Activated CD4-positive, alpha-beta T cell treated with anti-CD3 and anti-CD28 coated beads for 36 hours (primary cell): ENCODE measurements at places on chromosomes 2 and 18. TPM values are rescaled to one million over a fixed set of nuclear protein-coding genes. Genes with fewer than 3 reads are reported as not detected.

DNA sequence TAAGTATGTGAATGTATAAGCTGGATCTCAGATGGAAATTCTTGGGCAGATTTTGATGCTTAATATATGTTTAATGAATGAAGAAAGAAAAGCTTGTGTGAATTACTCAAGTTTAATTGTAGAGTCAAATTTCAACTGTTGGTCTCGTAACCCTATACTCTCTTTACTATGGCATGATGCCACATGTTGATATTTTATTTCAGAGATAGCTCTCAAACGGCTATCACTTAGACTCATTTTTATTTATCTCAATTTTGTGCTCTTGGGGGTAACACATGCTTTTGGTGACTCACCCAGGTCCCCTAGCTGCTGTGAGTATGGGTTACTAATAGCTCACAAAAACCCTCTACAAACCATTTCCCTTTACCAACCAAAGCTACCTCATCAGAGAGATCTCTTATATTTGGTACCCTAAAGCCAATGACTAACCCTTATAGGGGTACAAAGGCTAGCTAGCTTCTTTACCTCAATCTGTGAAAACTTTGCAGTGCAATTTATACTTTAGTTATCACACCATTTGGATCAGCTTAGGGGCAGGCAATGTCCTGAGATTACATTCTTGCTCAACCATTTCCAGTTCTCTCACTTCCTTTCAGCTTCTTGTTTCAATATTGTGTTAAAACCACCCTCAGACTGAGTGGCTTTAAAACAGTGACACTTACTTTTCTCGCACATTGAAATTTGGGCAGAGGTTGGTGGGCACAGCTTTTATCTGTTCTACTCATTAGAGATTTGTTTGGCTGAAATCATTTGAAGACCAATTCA lies 240.3 kb downstream of the CDH7 start:
- no peaks in the 10 kb centered on the region for H3K36me3 ChIP-seq
- no peaks in the 10 kb centered on the region for H3K27me3 ChIP-seq
- no peaks in the 10 kb centered on the region for H3K4me1 ChIP-seq
- H3K4me3 ChIP-seq, result no peak overlapping the region
- no peak for DNase-seq

The SERPINB3 gene
- not detected for total RNA-seq

DNA sequence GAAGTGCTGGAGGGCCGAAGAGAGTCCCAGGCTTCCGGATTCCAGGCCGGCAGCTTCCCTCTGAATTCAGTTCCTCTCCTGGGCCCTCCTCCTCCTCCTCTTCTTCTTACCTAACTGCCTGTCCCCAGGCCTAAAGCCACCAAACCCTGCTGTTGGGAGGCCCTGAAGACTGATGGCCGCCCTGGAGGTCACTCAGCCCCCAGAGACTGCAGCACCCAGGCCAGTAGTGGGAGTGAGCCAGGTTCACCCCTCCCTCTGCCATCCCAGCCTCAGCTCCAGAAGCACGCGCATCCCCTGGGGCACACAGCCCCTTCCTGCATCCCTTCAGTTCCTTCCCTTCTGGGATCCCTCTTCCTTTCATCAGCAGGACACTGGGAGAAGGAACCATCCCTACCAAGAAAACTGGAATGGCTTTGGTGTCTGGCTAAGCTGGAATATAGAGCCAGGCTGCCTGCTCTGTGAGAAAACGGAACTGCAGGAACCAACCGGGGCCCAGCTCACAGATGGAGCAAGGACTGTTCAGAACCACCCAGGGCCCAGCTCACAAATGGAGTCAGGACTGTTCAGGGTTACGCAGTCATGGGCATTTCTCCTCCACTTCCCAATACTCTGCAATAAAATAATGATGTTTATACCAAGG lies 127.4 kb downstream of the NDUFA10 start:
- no peaks in the 10 kb centered on the region for H3K4me1 ChIP-seq
- no peak overlapping the region for H3K4me3 ChIP-seq
- DNase-seq, result no peak
- peaks cover 9% of the 10 kb centered on the region for H3K27me3 ChIP-seq

The CPO gene
- total RNA-seq, result not detected

The SLC5A7 gene
- total RNA-seq, result not detected

GRCh38 chr2:86358957-86359356 lies 21.5 kb upstream of the REEP1 start:
- H3K36me3 ChIP-seq, result no peaks in the 10 kb centered on the region
- no peaks in the 10 kb centered on the region for H3K4me1 ChIP-seq
- DNase-seq, result no peak
- H3K4me3 ChIP-seq, result no peak overlapping the region

The TPO gene
- not detected for total RNA-seq

DNA sequence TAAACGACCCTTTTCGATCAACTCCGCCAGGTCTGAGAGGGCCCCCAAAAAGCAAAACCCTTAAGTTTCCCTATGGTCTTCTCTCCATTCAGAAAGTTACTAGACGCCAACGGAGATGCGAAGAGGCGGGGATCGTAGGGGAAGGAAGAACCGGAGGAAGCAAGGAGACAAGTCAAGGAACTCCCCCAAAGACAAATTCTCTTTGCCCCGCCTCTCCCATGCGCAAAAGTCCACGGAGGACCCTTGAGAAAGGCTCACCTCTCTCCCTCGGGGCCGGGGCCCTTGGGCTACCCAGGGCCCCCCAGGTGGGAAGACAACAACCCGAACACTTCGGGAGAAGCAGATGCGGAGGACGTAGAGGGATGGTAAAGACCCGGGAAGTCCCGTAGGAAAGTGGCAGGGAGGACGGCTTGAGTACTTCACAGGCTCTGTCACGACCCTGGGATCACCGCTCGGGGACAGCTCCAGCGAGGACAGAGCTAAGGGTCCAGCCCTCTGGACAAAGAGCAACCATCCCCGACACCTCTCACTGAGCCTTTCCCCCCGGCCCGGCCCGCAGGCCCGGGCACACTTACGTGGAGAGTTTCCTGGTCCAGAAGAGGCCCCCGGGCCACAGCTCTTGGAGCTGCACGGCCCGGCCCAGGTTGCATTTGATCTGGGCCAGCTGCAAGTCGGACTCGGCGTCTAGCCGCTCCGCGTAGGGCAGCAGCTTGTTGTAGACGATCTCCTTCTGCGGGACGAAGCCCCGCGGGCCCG lies 647 bp downstream of the PSME4 start:
- peak overlapping the region; percentile 85 for H3K27ac ChIP-seq
- DNase-seq, result peak; percentile 39
- H3K4me1 ChIP-seq, result peaks cover 39% of the 10 kb centered on the region
- peaks cover 8% of the 10 kb centered on the region for H3K36me3 ChIP-seq
- no peaks in the 10 kb centered on the region for H3K27me3 ChIP-seq
- peak overlapping the region; percentile 84 for H3K4me3 ChIP-seq

DNA sequence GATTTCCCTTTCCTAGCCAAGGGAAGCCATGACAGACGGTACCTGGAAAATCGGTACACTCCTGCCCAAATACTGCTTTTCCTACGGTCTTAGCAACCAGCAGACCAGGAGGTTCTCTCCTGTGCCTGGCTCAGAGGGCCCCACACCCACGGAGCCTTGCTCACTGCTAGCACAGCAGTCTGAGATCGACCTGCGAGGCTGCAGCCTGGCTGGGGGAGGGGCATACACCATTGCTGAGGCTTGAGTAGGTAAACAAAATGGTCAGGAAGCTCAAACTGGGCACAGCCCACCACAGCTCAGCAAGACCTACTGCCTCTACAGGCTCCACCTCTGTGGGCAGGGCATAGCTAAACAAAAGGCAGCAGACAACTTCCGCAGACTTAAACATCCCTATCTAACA lies 6.8 kb upstream of the CD207 start:
- no peak overlapping the region for H3K27ac ChIP-seq
- no peak for DNase-seq
- no peaks in the 10 kb centered on the region for H3K36me3 ChIP-seq
- no peaks in the 10 kb centered on the region for H3K4me1 ChIP-seq

DNA sequence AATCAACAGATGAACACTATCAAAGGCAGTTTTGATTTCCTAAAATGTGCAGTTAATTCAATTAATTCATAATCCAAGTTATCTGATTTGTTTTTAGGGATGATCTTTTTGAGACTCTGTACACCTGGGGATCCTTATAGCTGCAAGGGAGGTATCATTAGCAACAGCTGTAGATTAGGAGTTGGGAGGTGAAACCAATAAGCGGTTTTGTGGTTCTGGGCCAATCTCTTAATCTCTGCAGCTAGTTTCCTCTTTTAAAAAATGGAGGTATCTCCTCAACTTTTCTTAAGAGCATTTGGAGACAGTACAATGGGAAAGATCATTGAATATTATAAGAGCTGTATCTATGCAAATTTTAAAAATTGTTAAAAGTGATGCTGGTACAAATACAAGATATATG lies 126.0 kb downstream of the MC4R start:
- H3K4me1 ChIP-seq, result no peaks in the 10 kb centered on the region
- H3K4me3 ChIP-seq, result no peak overlapping the region
- H3K36me3 ChIP-seq, result no peaks in the 10 kb centered on the region
- H3K27me3 ChIP-seq, result no peaks in the 10 kb centered on the region

- H3K27me3 ChIP-seq, result peaks cover 56% of the 10 kb centered on the region
- H3K36me3 ChIP-seq, result peaks cover 3% of the 10 kb centered on the region
- DNase-seq, result peak; percentile 32
- H3K27ac ChIP-seq, result peak overlapping the region; percentile 72
- H3K4me3 ChIP-seq, result peak overlapping the region; percentile 70
- H3K4me1 ChIP-seq, result peaks cover 5% of the 10 kb centered on the region
Observed at GRCh38 chr18:58862851-58863538, 1.7 kb upstream of the ZNF532 start.

GRCh38 chr2:30293303-30293921 lies 62.1 kb downstream of the LBH start:
- no peaks in the 10 kb centered on the region for H3K36me3 ChIP-seq
- peak; percentile 26 for DNase-seq
- H3K4me3 ChIP-seq, result no peak overlapping the region
- peaks cover 23% of the 10 kb centered on the region for H3K4me1 ChIP-seq
- H3K27me3 ChIP-seq, result no peaks in the 10 kb centered on the region
- no peak overlapping the region for H3K27ac ChIP-seq

The EN1 gene
- not detected for total RNA-seq

The ZNF385B gene
- total RNA-seq, result not detected

DNA sequence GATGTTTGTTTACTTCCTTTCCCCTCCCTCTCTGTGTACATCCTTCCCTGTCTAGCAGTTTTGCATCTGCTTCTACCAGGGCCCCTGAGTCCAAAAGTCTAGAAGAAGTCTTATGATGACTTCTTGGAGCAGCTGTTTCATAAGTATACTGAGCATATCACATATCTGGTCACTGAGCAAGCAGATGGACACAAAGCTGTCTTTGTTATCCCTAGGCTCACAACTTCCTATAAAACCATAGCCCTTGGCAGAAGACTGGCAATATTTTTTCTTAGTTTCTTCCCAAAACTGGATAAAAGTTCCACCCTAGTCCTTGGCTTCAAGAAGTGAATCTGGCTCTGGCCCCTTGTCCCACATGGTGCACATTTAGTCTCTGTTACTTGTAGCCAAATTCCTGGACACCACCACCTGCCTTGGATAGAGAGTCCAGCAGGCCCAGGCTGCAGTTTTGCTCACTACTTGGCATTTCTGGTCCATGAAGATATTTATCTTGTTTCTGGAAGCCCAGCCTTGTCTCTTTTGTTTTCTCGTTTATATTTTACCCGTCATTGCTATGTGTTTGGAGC lies 22.5 kb downstream of the THOC1 start:
- H3K27ac ChIP-seq, result no peak overlapping the region
- no peak for DNase-seq
- H3K4me3 ChIP-seq, result no peak overlapping the region

GRCh38 chr2:158321264-158321663 lies 135.3 kb downstream of the CCDC148 start:
- no peaks in the 10 kb centered on the region for H3K4me1 ChIP-seq
- no peak overlapping the region for H3K4me3 ChIP-seq
- H3K36me3 ChIP-seq, result no peaks in the 10 kb centered on the region
- DNase-seq, result no peak
- no peaks in the 10 kb centered on the region for H3K27me3 ChIP-seq

DNA sequence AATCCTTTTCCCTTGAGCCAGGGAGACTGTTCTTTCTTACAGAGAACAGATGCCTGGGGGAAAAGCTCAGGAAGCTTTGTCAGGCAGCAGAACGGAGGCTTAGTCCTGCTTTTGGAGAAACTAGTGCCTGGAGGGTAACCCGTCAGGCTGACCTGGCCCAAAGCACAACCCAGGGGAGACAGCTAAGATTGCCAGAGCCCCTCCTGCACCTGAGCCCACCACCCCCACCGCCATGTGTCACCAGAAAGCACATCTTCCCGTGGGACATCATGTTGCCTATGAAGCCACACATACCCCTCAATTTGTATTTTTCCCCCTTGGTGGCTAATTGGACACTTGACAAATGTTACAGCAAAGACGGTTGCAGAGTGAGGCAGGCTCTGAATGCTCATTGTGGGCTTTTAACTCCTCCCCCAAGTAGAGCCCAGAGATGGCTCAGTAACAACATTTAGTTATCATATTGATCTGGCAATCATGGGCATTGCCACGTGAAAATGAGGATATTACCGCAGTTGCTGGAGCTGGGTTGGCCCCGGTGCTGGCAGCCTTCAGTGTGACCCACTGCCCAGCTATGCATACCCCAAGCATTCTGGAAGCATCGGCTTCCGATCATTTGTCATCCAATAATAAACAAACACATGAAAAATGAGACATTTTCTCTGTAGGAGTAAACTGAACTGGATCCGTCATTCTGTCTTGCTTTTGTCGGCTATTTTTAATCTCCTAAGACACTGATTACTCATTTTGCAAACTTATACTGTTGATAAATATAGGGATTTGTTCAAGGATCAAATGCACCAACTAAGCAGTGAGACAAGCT lies 229.5 kb downstream of the ATAD2B start:
- no peaks in the 10 kb centered on the region for H3K27me3 ChIP-seq
- DNase-seq, result peak; percentile 2
- peaks cover 5% of the 10 kb centered on the region for H3K36me3 ChIP-seq

DNA sequence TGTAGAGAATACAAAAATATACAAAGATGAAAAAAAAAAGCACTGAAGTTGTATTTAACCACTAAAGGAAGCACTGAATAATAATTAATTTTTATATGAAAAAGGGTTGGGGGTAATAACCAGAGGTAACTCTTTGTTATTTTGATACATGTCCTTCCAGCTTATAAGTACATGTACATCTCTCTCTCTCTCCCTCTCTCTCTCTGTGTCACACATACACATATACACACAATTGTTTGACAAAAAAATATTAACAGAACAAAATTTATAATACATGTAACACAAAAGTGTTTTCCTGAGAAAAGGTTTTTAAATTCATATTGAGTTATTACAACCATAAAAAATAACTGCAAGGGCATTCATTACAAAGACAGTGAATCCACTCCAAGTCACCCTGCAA lies 4.6 kb downstream of the WIPF1 start:
- peaks cover 63% of the 10 kb centered on the region for H3K4me1 ChIP-seq
- H3K4me3 ChIP-seq, result peak overlapping the region; percentile 70
- no peaks in the 10 kb centered on the region for H3K27me3 ChIP-seq
- H3K27ac ChIP-seq, result peak overlapping the region; percentile 97
